ENCODE measurements at places on chromosomes 4 and X. TPM values are rescaled to one million over a fixed set of nuclear protein-coding genes. Genes with fewer than 3 reads are reported as not detected.

Gene ANXA10
- total RNA-seq: not detected

Gene SPARCL1
- total RNA-seq: not detected

Gene MGAT4D
- not detected for total RNA-seq

Gene CT45A10
- not detected for total RNA-seq

Gene SYP
- 0.60 TPM for total RNA-seq

Gene FGG
- total RNA-seq: not detected

Gene CFAP47
- not detected for total RNA-seq

Gene SSX2B
- not detected for total RNA-seq

Gene FOXP3
- 16.1 TPM for total RNA-seq

DNA sequence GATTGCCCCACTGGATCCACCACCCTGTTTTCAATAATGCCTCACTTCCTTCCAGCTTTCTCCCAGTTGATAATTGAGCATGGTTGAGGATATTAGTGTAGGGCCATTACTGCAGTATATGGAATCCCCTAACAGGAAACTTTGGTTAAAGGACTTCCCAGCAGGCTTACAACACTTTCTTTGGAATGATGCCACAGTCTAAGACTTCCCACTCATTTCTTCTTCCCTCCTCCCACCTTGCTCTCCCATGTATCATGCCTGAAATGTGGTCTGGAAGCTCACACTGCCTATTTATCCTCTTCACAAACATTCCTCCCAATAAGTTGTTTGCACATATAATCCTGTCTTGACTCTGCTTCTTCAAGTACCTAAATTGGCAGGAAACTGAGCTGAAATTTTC is 863.3 kb downstream of the CENPC start:
- no peak for DNase-seq

DNA sequence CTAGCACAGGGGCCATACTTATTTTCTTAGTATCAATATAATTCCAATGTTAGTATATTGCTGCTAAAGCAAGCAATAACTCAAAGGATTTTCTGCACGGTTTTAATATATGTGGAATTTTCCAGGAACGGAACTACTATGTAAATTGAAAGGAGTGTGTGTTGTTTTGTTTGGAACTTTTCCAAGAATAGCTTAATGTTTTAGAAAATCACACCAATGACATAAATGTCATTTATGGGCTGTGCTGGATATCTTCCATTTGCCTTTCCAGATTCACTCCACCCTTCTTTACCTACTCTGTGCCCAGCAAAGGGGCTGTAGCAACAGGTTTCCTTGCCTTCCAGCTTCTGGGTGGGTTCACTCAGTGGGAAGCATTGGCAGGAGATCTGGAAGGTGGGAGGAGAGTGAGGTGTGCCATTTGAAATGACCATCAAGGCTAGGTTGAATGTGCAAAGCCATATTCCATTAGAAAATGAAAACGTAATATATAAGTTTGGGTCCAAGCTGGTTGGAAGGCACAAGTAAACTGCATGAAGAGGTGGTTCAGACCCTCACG is 25.2 kb upstream of the ZFX start:
- no peak for DNase-seq

DNA sequence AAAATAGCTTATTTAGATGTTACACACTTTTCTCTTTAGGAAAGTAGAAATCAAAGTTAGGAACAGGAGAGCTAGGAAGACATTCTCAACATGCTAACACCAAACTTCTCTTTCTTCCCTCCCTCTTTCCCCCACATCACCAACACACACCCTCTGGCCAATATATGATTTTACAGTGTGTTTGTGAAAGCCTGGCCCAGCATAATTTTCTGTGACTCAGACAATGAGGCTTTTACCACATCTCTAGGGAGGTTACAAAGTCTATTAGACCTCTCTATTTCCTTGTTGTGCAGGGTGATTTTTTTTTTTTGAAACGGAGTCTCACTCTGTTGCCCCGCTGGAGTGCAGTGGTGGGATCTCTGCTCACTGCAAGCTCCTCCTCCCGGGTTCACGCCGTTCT is 189.9 kb downstream of the AASDH start:
- DNase-seq: no peak

DNA sequence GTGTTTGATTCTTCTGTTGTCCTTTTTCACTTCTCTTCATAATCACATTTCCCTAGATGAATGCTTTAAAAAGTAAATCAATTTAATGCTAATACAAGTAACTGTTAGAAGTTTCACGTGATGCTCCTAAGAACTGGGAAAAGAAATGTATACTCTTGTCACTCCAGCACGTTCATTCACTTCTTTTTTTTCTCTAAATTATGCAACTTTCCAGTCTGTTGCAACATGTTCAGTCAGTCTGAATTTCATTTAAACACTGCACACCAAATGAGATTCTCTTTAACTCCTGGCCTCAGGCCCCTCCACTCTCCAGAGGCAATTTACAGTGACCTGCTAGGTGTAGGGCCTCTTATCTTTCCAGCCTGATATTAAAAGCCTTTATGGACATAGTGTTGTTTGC is 321.9 kb downstream of the HS3ST1 start:
- no peak for DNase-seq

DNA sequence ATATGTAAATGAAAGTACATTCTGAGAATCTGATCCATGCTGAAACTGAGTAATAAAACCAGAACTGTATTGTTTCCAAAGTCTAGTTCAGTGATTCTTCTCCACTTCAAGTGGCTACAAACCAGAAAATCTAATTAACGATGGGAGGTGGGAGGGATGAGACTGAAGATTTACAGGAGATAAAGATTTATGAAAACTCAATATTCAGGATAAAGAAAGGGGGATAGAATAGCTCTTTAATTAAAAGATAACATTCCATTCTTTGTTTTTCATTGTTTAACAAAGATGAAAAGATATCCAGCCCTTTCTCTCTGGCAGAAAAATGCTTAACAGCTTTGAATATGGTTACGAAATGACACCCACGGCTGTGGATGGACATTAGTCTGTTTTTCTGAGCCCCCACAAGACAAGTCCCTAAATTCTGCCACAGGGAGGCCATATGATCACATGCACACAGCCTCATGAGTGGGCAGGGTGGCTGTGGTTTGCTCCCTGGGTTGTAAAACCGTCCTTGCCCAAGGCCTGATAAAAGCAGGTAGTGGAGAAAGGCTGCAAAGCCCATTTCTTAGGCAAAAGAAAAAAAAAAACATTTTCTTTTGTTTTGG is 36.4 kb downstream of the TMEM150C start:
- no peak for DNase-seq

DNA sequence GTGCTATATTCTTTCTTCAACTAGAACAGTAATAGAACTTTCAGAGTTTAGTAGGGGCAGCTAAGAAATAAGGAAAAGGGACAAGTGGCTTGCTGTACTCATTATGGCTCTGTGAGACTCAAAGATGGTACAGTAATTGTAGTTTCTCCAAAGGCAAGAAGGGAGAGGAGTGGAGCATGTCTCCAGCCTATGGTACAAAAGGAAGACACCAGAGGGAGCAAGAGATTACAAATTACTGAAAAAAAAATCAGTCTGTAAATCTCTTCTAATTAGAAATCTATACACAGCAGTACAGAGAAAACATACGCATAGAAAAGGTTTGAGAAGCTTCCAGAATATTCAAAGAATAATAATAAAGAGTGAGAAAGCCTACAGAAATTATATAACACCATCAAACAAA is 61.4 kb downstream of the KLHL4 start:
- DNase-seq: no peak

DNA sequence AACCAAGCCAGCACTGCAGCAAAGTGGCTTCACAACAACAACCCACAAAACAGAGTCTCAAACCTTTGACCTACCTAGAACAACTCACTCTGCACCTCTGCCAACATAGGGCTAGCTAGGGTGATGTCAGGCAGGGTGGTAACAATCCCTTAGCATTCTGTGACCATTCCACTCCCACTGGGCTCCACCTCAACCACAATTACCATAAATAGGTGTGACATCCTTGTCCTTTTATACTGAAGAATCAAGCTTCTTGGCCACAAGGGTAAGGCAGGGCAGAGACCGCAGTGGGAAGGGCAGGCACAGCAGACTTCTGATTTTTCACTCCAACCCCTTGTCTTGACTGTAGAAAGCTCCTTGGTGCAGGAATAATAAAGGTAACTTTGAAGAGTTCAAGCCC is 795.4 kb upstream of the DIAPH2 start:
- no peak for DNase-seq

GRCh38 chrX:153684467-153685155 is 3.1 kb upstream of the SLC6A8 start:
- no peak for DNase-seq

DNA sequence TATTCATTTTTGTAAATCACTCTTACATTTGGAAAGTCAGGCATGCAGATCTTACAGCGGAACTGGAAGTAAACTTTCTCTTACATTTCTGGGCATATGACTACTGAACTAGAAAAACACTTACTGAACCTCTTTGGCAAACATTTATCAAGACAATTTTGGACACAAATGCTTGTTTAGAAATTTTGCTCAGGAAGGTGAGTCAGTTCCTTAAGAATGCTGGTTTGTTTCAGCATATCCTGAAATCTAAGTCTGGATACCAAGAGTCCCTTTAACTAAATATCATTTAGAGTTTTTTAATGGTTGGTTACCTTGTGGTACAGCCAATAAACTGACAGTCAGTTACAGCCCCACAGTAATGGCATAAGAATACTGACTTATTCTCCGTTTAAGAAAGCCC is 15.0 kb downstream of the SHISA3 start:
- DNase-seq: no peak

GRCh38 chr4:845836-846251 is 19.9 kb upstream of the CPLX1 start:
- DNase-seq: no peak

- DNase-seq: no peak
Observed at GRCh38 chrX:135581496-135581895, 61.0 kb downstream of the INTS6L start.

DNA sequence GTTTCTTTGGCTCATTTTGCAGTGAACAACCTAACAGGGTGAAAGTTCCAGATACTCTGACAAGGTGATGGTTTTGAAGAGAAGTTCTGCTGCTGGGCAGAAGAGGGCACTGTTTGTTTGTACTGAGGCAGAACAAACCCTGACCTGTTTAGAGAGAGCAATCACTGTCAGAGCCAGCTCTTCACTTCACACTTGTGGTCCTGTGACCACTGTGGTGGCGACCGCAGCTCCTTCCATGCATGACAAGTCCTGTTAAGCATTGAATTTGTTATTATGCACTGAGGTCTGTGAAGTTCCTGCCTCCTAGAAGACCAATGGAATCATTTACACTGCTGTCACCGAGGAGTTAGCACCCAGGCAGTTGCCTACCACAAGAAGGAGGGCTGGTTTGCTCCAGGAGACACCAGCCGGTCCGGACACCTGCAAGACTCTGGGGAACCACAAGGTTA is 86.6 kb downstream of the ZNF330 start:
- DNase-seq: peak; percentile 27

DNA sequence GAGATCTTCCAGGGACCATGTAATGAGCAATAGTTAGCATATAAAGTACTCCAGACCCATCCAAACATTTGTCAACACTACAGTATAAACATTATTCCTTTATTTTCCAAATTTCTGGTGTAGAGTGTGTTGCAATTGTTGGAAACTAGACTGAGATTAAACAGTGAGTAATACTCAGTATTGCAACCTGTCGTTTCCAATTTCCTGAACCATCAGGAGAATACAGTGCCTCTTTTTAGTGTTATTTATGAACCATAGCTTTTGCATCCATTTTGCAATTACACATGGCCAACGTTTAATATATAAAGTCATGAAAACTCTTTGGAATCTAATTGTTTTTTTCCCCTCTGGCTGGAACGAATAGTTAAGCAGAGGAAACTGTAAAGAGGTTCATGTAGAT is 58.3 kb upstream of the DHRSX start:
- no peak for DNase-seq

- DNase-seq: no peak
Observed at GRCh38 chrX:119573840-119574393, 446 bp upstream of the UBE2A start.

DNA sequence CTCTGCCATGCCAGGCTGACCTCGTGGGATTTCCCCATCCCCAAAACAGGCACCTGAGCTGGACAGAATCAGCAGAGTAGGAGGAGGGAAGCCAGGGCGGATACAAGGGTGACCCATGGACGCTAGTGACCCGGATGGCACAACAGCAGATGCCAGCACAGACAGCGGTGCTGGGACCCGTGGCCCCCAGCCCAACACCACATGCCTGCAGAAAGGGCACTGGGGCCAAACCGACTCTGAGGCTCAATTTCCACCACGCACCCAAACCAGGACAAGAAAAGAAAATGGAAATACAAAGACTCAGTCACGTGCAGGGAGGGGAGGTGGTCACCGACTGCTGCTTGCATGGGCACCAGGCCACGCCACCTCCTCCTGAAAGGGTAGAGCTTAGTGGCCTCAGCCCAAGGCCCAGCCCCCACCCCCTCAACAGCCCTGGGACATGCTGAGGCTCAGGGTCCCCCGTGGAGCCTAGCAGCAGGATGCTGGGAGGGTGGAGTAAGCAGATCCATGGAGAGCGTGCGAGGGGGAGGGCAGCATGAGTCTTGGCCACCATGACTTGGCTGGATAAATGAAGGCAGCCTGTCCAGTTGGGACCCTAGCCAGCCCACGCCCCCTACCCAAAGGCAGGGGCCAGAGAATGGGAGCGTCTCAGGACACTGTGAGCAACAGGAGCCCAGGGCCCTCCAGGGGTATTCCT is 47.7 kb downstream of the C4orf50 start:
- DNase-seq: no peak

DNA sequence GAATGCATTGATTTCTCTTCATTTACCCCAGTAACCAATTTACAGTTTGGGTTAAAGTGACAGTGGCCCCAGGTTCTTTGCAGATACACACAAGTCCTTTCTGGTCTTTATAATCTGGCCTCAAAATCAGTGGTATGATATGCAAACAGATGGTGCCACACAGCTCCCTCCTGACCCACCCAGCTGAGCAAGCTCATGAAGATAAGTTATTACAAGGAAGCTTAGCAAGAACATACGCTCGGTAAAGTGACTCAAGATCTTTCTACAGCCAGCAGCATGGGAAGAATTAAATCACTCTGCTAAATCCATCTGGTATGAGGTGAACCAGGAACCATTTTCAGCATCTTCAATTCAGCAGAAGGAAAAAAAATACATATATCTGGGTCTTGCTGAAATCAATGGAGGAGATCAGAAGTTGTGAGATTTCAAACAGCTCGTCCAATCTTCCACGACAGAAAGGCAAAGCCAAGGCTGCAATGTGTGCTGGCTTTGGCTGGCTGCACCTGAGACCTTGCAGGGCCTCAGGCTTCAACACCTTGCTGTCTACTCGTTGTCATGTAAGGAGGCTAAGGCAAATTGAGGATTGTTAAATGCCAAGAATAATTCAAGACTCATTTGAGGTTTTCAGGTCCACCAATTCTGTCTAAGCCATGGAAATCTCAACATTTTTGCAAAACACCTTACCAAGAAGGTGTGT is 28.2 kb downstream of the SEL1L3 start:
- DNase-seq: no peak

All from T-helper 17 cell (primary cell).